ENCODE measurements at places on chromosomes 1 and 21. TPM values are rescaled to one million over a fixed set of nuclear protein-coding genes. Genes with fewer than 3 reads are reported as not detected.

The C1orf53 gene
- total RNA-seq = 0.96 TPM

The PGLYRP3 gene
- not detected for total RNA-seq

The SYT11 gene
- 9.2 TPM for total RNA-seq

The UMODL1 gene
- total RNA-seq = not detected

The SPATA45 gene
- total RNA-seq = not detected

The FMO1 gene
- total RNA-seq = not detected

The ARHGEF19 gene
- 5.7 TPM for total RNA-seq

The CIART gene
- 3.6 TPM for total RNA-seq

The PROX1 gene
- total RNA-seq = 0.09 TPM

The LAMC1 gene
- 0.23 TPM for total RNA-seq
